ENCODE measurements at places on chromosomes 12 and 14.

- DNase-seq, result peak; percentile 0
These were observed 398.9 kb upstream of the MIS18BP1 start for GRCh38 chr14:45651890-45652289.

DNA sequence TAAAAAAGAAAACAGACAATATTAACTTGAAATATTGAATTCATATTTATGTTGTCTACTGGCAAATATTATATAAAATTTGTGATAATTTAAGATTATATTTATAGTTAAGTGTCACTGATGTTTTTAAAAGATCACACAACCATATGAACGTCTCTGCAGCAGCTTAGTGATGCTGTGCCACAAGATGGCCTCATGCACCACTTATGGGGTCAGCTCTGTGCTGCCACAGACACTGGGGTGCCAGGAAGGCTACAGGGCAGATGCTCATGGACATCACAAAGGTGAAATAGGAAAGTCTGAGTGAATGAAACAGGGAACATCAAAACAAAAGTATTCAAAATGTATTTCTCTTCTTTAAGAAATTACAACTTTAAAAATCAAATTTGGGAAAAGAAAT is 13.1 kb downstream of the ATXN3 start:
- DNase-seq, result no peak

GRCh38 chr14:56149995-56150394 is 31.8 kb downstream of the PELI2 start:
- no peak for DNase-seq

- no peak for DNase-seq
These were observed 150.9 kb downstream of the TTLL5 start for GRCh38 chr14:75811872-75812499.

DNA sequence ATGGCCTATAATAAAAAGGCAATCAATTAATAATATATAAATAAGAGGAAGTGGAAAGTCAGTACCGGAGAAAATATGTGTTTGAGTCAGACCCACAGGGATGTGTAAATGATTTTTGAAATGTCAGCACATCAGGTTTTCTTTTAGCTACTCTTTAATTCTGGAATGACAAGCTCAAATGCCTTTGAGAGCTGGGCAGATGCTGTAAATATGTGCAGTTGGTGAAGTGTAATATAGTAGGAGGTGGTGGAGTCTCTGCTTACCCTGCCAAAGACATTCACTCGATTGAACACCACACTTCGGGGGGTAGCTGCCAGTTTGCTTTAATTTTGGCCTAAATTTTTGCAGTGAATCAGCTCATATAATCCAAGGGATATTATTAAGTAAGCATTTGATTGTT is 93.0 kb downstream of the PLEKHA5 start:
- DNase-seq, result peak; percentile 71

- no peak for DNase-seq
These were observed at the start of gene WNT5B for GRCh38 chr12:1628666-1629337. WNT5B (plus strand) TSS chr12:1629231; CDS start chr12:1631355, 2,124 bp downstream.

DNA sequence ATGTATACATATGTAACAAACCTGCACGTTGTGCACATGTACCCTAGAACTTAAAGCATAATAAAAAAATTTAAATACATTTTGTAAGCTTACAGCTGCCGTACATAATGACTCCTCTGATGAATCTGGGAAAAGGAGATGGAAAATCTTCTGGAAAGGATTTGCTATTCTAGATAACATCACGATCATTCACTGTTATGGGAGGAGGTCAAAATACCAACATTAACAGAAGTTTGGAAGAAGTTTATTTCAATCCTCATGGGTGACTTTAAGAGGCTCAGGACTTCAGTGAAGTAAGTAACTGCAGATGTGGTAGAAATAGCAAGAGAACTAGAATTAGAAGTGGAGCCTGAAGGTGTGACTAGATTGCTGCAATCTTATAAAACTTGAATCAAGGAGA is 172.2 kb downstream of the SLC16A7 start:
- no peak for DNase-seq

DNA sequence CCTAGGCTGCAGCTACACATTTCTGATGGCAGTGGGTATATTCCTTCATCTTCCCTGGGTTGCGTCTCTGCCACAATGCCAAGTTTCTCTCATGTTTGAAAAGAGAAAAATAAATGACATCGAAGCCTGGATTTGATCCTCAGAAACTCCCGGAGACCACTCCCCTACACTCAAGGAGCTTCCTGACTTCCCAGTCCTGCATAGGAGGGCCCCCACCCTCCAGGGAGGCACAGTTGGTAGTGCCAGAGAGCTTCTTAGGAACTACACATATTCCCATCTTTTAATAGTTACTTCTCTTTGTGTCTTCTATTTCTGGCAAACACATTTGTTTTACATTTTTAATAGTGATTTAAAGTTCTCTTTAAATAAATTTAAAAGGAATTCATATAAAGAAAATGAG is 30.7 kb downstream of the AP5M1 start:
- DNase-seq, result no peak

- DNase-seq, result peak; percentile 42
These were observed 170.6 kb downstream of the SLC2A13 start for GRCh38 chr12:39935275-39935674.

GRCh38 chr12:91019455-91019854 is 14.7 kb upstream of the EPYC start:
- no peak for DNase-seq

- no peak for DNase-seq
These were observed 334.9 kb downstream of the SNAPC1 start for GRCh38 chr14:62097072-62097471.

- peak; percentile 84 for DNase-seq
These were observed 6.9 kb downstream of the CFAP251 start for GRCh38 chr12:121925358-121925695.

DNA sequence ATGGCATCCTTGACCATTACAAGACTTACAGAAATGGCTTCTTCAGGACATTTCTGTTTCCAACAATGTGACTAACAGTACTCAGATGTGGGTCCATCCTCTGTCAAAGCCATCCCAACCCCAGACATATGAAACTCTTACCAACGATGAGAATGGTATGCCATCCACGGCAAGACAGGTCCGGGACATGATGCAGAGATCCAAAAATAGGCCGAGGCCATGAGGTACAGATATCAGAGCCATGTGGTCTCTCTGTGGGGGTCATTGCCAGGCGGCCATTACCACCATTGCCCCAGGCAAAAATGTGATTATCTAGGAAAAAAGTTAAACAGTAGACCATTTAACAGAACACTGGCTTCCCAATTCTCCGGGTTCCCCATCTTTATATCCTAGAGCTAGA is 27.5 kb downstream of the ZC2HC1C start:
- DNase-seq, result no peak

DNA sequence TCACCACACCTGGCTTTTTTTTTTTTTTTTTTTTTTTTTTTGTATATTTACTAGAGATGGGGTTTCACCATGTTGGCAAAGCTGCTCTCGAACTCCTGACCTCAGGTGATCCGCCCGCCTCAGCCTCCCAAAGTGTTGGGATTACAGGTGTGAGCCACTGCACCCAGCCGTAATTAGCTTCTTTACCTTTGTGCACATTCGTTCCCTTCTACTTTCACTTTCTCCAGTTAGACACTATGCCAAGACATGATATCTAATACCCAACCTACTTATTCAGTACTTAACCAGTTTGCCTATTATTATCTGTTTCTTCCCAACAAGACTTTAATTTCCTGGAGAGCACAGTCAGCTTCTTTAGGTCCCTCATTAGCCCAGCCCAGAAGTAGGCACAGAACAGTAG is 5.3 kb downstream of the STYK1 start:
- no peak for DNase-seq

GRCh38 chr12:57887631-57888408 is 41.3 kb upstream of the CTDSP2 start:
- DNase-seq, result peak; percentile 77

- DNase-seq, result no peak
These were observed at the start of gene GZMB for GRCh38 chr14:24634158-24634557. GZMB (minus strand) TSS chr14:24634190; CDS start chr14:24634160, 30 bp downstream.
